Activated naive CD4-positive, alpha-beta T cell treated with anti-CD3 and anti-CD28 coated beads, Interleukin-2, amount 10 ng/mL, durations not matched to agents 7 days and 5 days (primary cell): ENCODE measurements at places on chromosomes 16 and 17.
A peak's percentile ranks its signal among the peaks of the same experiment; 100 is the strongest.

GRCh38 chr17:21292867-21293830 lies 8.6 kb downstream of the MAP2K3 start:
- H3K4me1 ChIP-seq = peaks cover 20% of the 10 kb centered on the region
- H3K27me3 ChIP-seq = peaks cover 4% of the 10 kb centered on the region
- peaks cover 13% of the 10 kb centered on the region for H3K36me3 ChIP-seq
- H3K4me3 ChIP-seq = no peak overlapping the region
- H3K27ac ChIP-seq = no peak overlapping the region
- no peak for DNase-seq

- no peaks in the 10 kb centered on the region for H3K36me3 ChIP-seq
- H3K27ac ChIP-seq = no peak overlapping the region
- no peaks in the 10 kb centered on the region for H3K4me1 ChIP-seq
- H3K4me3 ChIP-seq = no peak overlapping the region
- H3K27me3 ChIP-seq = no peaks in the 10 kb centered on the region
Observed at GRCh38 chr16:72388007-72388406, 216.1 kb upstream of the PMFBP1 start.

- DNase-seq = no peak
- H3K4me3 ChIP-seq = no peak overlapping the region
- H3K36me3 ChIP-seq = no peaks in the 10 kb centered on the region
- no peak overlapping the region for H3K27ac ChIP-seq
- no peaks in the 10 kb centered on the region for H3K27me3 ChIP-seq
Observed at GRCh38 chr16:52480237-52480636, 66.7 kb downstream of the TOX3 start.

GRCh38 chr17:65015855-65016254 lies 40.7 kb downstream of the GNA13 start:
- no peaks in the 10 kb centered on the region for H3K27me3 ChIP-seq
- H3K4me3 ChIP-seq = no peak overlapping the region
- peaks cover 76% of the 10 kb centered on the region for H3K36me3 ChIP-seq
- H3K4me1 ChIP-seq = peaks cover 49% of the 10 kb centered on the region
- no peak for DNase-seq

DNA sequence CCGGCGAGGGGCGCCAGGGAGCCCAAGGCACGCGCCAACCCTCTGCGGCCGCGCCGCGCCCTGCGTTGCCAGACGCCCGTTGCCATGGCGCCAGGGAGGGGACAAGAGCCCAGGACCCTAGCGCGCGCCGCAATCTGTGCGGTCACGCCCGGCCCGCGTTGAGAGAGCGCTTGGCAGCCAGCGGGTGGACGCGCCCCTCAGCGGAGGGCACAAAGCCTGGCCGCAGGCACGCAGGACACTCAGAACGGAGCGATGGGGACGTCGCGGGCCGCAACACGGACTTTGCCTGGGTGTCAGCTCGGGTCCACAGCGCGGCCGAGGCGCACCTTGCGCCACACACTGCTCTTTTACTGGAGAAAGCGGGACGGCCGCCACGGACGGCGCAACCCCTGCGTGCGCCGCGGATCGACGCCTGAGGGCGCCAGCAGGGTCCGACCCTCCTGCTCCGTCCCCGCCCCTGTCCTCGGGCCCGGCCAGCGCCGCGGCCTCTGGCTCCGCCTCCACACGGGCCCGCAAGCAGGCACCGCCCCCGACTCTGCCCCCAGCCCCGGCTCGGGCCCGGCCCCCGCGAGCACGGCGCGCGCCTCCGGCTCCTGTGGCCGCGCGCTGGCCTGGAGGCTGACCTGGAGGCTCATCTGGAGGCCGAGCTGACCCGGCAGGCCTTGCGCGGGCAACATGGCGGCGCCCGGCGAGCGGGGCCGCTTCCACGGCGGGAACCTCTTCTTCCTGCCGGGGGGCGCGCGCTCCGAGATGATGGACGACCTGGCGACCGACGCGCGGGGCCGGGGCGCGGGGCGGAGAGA lies at the start of gene GFER:
Gene GFER (plus strand): TSS at position 650 of the 803 bp plus-strand sequence. CDS start 26 bp downstream, at position 676.
- H3K4me1 ChIP-seq = peaks cover 25% of the 10 kb centered on the region
- peak within 1 kb of the TSS; percentile 71 for H3K27ac ChIP-seq
- H3K36me3 ChIP-seq = peaks cover 13% of the 10 kb centered on the region

- H3K27ac ChIP-seq = no peak overlapping the region
- no peak for DNase-seq
- H3K4me3 ChIP-seq = no peak overlapping the region
- H3K36me3 ChIP-seq = peaks cover 48% of the 10 kb centered on the region
- H3K27me3 ChIP-seq = no peaks in the 10 kb centered on the region
- peaks cover 16% of the 10 kb centered on the region for H3K4me1 ChIP-seq
Observed at GRCh38 chr17:8445536-8445935, 9.9 kb downstream of the NDEL1 start.

GRCh38 chr17:61641084-61641483 lies 50.1 kb upstream of the NACA2 start:
- no peaks in the 10 kb centered on the region for H3K4me1 ChIP-seq
- no peaks in the 10 kb centered on the region for H3K36me3 ChIP-seq
- H3K27me3 ChIP-seq = peaks cover 29% of the 10 kb centered on the region
- no peak overlapping the region for H3K4me3 ChIP-seq
- H3K27ac ChIP-seq = no peak overlapping the region

DNA sequence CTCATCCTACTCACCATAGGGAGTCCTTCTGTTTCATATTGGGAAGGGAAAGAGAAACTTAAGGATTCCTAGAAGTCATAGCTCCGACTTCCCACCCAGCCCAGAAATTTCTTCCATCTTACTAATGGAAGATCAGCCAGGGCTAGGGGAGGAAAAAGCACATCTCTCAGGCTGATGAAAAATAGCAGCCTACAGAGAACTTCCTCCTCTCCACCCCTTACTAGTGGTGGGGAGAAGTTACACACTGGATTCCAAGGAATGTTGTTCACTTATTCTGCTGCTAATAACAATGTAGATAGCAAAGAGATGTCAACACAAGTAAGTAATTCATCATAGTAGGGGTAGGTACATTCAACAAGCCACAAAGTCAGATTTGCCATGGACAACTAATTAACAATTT lies 94.4 kb downstream of the SPACA3 start:
- no peaks in the 10 kb centered on the region for H3K36me3 ChIP-seq
- H3K27me3 ChIP-seq = peaks cover 11% of the 10 kb centered on the region
- no peak overlapping the region for H3K27ac ChIP-seq
- H3K4me3 ChIP-seq = no peak overlapping the region

- peak overlapping the region; percentile 62 for H3K4me3 ChIP-seq
- DNase-seq = peak; percentile 76
- no peaks in the 10 kb centered on the region for H3K36me3 ChIP-seq
- H3K27me3 ChIP-seq = peaks cover 36% of the 10 kb centered on the region
- peak overlapping the region; percentile 85 for H3K27ac ChIP-seq
Observed at GRCh38 chr17:42414704-42415409, 8.2 kb downstream of the CAVIN1 start.

DNA sequence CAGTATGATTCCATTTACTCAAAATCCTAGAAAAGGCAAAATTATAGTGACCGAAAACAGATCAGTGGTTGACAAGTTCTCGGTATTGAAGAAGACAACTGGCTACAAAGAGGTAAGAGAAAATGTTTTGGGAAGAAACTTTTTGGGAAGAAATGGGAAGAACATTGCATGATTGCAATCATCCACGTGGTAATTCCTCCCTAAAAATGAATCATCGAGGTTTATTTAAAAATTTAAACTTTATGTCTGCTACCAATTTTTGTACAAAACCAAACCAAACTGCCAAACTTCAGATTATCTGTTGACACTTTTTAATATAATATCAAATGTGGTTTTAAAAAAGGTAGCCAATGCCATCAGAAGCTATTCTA lies 8.1 kb downstream of the SMURF2 start:
- no peak overlapping the region for H3K27ac ChIP-seq
- H3K4me3 ChIP-seq = no peak overlapping the region
- H3K27me3 ChIP-seq = no peaks in the 10 kb centered on the region

GRCh38 chr16:89341697-89342694 lies 124.5 kb downstream of the ZNF778 start:
- H3K4me1 ChIP-seq = peaks cover 47% of the 10 kb centered on the region
- no peaks in the 10 kb centered on the region for H3K27me3 ChIP-seq
- H3K36me3 ChIP-seq = peaks cover 19% of the 10 kb centered on the region
- peak overlapping the region; percentile 61 for H3K27ac ChIP-seq

DNA sequence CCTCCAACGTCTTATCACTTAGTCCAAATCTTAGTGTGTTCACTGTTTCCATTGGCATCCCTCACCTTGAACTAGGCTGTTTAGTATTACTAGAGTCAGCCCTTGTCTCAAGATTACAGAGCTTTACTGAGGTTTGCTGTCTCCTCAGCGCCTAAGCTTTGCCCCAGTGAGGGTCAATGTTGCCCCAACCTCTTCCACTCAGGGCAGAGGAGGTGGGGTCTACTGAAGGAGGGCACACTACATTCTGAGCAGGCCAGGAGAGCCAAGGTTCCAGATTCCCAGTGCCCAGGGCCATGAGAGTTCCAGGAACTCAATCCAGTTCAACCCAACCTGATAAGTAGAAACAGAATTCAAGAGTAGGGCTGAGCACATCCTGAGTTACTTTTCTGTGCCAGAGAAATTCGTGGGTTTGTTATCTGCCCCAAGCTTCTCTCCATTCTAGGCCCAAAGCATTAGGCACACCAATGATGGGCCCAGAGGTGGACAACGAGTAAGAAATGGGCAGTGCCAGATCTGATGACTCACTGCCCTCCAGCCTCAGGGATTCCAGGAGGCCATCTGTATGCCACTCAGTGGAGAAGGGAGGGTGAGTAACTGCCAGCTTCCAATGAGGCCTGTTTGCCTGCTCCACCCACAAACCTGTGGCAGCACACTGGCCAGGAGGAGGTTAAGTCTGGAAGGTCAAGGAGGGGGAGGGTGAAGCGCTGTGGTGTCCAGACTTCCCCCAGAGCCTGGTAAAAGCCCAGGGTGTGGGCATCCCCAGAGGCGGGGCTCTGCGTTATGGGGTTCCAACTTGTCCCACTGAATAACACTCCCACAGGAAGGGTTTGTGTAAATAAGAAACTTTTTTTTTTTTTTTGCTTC lies 8.2 kb downstream of the TUBG2 start:
- peaks cover 51% of the 10 kb centered on the region for H3K27me3 ChIP-seq
- no peak overlapping the region for H3K4me3 ChIP-seq
- no peak overlapping the region for H3K27ac ChIP-seq
- no peak for DNase-seq
- peaks cover 4% of the 10 kb centered on the region for H3K36me3 ChIP-seq

- no peak overlapping the region for H3K4me3 ChIP-seq
- H3K4me1 ChIP-seq = peaks cover 23% of the 10 kb centered on the region
- H3K27me3 ChIP-seq = no peaks in the 10 kb centered on the region
- H3K36me3 ChIP-seq = no peaks in the 10 kb centered on the region
- DNase-seq = no peak
Observed at GRCh38 chr17:42394838-42395237, 6.6 kb upstream of the STAT3 start.
